CD4-positive, alpha-beta T cell treated with Interleukin-4 for 1 hour (primary cell): ENCODE measurements at places on chromosomes 4 and X.

DNA sequence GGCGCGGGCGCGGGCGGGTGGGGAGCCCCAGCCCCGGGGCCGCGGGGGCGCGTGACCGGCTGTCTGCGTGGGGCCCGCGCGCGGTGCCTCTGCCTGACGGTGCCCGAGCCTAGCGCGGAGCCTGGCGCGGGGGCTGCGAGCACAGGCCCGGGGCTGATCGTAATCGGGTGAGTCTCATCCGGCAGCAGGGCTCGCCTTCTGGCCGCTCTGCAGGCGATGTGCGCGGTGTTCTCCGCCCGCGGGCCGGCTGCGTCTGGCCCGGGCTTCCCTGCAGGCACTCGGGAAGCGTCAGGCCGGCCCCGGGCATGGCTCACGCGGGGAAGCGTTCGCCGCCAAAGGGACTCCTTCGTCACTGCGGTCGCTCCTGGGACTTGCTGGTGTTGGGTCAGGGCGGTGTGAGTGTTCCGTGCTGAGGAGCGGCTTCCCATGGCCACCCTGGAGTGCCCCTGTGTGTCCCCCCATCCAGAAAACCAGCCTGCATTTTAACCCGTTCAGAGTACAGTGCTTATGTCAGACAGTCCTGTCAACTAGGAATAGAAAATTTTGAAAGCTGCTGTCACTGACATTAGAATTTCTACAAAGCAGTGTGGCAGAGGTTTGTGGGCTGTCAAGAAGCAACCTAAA lies 40.6 kb downstream of the FAM149A start:
- DNase-seq = no peak

GRCh38 chr4:182221987-182222386 lies 21.2 kb upstream of the TENM3 start:
- no peak for DNase-seq

- DNase-seq = no peak
Measured at GRCh38 chr4:163804001-163804400, 309.5 kb downstream of the TMA16 start.

DNA sequence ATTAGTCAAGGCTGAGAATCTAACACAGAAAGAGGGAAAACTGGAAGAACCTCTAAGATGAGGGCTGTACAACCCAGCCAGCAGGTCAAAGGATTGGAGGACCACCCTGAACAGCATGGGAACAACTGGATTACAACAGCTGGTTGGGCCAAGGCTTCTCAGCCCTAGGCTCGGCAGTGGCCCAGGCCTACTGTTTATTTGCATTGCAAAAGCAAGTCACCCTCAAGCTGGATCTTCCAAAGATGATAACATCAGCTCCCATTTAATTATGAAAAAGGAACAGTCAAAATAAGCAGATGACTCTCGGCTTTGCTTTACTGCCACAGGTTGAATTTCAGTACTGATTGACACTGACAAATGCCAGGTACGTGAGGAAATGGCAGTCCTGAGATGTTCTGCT lies 61.8 kb downstream of the GPC3 start:
- DNase-seq = no peak

DNA sequence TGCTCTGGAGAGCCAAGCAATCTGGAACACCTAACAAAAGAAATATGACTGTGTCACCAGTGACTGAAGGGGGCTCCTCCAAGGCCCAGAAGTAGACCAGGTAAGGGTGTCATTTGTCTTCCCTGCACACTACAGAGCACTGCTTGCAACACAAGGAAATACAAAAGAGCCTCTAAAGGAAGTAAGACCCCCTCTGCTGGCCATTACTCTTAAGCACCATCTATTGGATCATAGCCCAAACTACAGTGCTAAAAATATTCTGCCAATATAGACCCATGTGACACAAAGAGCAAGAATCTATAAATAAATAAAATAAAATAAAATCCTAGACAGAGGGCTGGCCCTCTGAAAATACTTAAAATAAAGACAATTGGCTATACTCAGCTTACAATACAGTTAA lies 528.7 kb downstream of the TMA16 start:
- no peak for DNase-seq

- no peak for DNase-seq
Measured at GRCh38 chr4:76024065-76024464, 768 bp upstream of the CXCL10 start.

- no peak for DNase-seq
Measured at GRCh38 chr4:653080-653821, 20.8 kb downstream of the ATP5ME start.

DNA sequence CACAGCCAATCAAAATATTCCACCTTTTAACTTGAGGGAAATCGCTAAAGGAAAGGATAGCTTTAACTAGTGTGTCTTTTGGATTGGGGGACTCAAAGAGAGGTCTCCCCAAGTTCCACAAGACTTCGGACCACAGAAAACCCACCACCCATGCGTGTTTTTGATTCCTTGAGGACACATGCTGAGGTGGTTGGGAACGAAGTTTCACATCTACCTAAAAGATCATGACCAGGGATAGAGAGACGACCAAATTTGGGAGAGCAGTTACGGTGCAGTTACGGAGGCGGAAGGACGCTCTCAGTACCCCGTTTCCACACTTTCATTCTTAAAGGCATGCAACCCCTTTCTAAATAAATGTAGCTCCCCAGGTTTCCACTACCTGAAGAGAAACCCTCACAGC lies 1.1 kb downstream of the PCYT1B start:
- DNase-seq = no peak

DNA sequence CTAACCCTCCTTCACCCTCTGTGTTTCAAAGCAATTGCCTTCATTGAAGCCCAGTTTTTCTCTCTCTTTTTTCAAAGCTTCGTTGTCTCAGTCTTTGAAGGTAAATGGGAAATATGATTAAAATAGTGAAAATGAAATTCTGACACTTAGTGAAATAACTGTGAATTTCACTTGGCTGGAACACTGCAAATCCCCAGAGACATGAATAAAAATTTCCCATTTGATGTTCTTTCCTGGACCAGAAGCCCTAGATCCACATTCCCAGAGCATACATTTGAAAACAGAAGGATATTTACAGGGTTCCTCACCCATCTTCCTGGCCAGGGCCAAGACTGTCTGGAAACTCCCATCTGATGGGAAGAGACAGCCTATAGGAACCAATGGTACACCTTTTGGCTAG lies 45.0 kb downstream of the SLC2A9 start:
- DNase-seq = no peak

- no peak for DNase-seq
Measured at GRCh38 chr4:24482871-24483270, 101.5 kb downstream of the DHX15 start.

DNA sequence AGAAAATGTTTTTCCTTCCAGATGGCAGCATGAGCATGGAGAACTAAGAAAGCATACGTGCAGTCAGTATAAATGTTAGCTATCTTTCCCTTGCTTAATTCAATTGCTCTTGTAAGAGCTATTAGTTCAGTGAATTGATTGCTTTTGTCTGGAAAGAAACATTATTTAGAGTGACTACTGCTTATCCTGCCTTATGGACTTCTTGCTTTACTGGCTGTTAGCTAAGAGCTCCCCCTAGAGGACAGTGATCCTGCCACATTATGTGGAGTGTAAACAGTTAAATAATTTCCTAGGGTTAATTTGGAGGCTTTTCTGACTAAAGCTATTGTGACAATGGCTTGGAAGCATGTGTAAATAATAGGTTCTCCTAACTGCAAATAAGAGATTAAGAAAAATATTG lies 1402.4 kb downstream of the FAM133A start:
- DNase-seq = no peak

DNA sequence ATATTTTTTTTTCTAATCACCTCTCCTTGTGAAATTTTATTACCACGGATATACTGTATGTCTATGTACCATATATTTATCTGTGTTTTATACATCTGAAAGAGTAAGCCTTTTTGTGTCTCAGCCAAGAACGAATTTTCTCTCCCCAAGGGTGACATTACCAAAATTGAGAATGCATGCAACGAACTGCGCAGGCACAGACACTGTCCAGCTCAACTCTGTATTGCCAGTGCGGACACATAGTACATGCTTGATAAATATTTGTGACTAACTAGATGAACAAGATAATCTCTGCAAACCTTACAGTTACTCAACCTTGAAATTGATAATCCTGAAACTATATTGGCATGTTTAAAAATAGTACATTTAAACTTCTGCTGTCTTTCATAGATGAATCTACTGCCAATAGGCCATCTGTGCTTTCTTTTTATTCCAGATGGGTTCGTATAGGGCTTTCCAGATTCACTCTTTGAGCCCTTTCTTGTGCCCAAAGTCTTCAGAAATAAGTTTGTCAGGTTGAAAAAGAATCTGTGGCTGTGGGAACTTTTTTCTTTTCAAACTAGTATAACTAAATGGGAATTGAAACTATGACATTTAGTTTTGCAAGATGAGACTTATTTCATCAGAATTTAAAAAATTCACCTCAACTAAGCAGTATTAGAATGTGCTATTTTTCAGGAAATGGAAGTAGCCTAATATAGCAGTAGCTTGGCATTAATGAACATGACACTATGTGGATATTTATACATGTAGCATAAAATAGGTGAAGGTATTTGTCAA lies 38.9 kb downstream of the DTHD1 start:
- no peak for DNase-seq

DNA sequence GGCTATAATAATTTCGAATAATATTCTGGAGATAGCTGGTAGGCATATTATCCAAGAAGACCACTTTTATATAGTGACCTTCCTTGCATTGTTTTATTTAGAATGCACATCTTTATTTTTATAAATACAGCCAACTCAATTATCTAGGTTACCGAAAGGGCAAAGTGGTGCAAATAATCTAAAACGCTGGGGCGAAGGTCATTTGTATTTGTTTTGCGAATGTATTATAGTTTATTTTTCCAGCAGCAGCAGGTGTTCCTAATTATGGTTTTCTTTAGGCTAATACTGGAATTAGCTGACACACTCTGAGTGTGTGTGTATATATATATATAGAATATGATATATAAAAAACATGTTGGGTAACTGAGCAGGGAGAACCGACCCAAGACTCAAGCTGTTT lies 48.1 kb upstream of the RAP2C start:
- DNase-seq = no peak

DNA sequence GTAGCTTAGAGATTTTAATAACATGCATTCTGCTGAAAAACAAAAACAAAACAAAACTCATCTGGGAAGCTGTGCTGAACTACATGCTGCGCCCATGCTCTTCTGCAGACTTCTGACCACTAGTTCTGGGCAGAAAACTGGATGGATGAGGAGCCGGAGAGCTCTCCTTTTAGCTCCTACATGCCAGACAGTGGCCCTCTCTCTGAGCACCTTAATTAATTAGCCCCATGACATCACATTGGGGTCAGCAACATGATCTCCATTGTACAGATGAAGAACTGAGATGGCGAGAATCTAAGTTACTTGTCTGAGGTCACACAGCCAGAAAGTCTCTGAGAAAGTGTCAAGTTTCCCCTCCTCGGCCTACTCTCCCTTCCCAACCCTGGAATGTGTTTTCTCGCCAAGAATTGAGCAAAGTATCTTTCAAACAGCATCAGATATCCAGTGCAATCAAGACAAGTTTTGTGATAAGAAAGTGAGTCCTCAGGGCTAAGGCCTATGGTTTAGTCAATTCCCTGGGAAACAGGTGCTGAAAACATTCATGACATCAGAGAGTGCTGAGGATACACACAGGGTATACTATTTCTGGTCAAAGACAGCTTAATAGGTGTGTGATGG lies 21.6 kb downstream of the SCD5 start:
- no peak for DNase-seq

DNA sequence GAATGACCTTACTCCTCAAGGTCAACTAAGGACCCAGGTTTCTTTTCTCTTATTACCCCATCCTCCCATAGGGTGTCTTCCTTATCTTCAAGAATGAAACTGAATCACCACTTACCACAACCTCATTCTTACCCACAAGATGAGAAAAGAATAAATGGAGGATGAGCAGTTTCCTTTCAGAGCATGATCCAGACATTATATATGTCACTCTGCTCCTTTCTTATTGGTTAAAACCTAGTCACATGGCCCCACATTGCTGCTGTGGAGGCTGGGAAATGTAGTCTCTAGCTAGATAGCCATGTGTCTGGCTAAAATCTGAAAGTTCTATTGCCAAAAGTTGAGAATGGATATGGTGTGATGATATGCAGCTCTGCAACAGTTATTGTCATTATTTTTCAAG lies 62.4 kb upstream of the RAI2 start:
- DNase-seq = no peak

DNA sequence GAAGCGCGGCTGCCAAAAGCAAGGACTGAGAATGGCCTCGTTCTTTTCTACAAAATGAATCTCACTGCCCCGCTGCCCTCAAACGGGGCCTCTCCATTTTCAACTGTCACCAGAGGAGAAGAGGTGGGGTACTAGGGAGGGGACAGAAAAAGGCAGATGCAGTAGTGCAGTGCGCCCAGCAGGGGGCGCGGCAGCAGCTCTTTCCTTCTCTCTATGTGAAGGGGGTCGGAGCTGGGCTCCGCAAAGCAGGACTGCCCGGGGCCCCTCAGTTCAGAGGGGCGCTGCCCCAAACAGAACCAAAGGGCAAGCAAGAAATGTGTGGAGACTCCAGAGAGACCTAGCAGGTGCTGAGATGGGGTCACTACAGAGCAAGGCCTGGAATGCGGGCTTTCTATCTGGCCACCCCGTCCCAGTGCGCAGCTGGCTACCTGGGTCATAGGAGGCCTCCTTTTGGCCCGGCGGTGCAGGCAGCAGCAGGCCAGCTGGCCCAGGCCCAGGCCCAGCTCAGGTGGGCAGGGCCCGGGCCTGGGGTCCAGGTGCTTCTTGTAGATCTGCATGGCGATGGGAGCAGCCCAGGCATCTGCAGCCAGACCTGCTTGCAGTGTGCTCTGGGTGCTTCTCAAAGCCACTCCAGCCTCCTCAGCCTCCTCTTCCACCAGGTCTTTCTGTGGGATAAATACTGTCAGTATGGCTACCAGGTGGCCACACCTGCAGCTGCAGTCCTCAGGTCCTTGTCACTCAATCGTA lies 5.9 kb downstream of the IRAK1 start:
- DNase-seq = peak; percentile 54

- no peak for DNase-seq
Measured at GRCh38 chr4:180695851-180696250, 1547.4 kb upstream of the TENM3 start.

GRCh38 chrX:8783097-8783713 lies 18.0 kb downstream of the FAM9A start:
- DNase-seq = peak; percentile 47

DNA sequence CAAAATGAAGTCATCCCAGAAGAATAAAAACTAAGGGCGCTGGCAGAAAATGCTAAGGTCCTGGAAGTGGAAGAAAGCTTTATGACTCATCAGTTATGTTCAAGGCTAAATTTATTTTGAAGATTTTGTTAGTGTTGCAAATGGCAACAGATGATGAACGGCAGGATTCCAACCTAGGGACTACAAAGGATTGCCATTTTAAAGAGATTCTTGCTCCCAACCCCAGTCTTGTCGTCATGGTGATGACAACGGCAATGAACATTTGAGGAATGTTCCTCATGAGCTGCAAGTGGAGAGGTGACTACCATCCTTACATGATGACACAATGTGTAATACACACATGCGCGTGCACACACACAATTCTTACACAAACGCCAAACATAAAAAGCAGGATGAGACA lies 54.4 kb upstream of the FTHL17 start:
- no peak for DNase-seq
